T-helper 2 cell treated with Interferon-gamma antibody and Interleukin-4, amounts not matched to agents 5 μg/mL and 100 μg/mL, for 36 hours (primary cell): ENCODE measurements at places on chromosomes 12 and 14.

- no peaks in the 10 kb centered on the region for H3K36me3 ChIP-seq
- H3K4me3 ChIP-seq: no peak overlapping the region
- DNase-seq: no peak
- no peak overlapping the region for H3K27ac ChIP-seq
These were observed 460.3 kb upstream of the LRFN5 start for GRCh38 chr14:41146391-41146790.

GRCh38 chr12:495466-495865 lies 35.7 kb downstream of the B4GALNT3 start:
- H3K4me3 ChIP-seq: no peak overlapping the region
- no peaks in the 10 kb centered on the region for H3K36me3 ChIP-seq
- H3K27me3 ChIP-seq: peaks cover 8% of the 10 kb centered on the region
- H3K4me1 ChIP-seq: peaks cover 10% of the 10 kb centered on the region

DNA sequence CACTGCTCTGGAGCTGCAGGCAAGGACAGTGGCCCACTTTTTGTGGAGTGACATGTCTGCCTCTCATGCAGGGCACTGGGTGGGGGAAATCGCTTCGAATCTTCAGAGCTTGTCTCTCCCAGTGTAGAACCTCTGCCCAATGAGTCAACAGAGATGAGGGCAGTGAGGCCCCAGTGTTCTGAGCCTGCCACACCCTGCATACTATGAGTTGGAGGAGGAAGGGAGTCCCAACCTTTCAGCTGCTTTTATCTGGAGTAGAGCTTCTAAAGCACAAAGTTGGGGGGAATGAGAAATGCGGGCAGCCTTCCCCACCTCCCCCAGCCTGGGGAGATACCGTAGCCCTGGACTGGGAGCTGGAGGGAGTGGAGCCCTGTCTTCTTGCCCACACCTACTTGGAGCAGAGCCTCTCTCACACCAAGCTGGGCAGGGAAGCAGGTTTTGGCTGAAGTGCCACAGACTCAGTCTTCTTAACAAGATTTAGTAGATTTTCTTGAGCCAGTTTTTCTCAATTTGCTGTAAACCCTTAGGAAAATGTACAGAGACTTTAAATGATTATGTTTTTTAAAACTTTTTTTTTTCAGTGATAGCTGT lies 159.1 kb downstream of the ADGRD1 start:
- H3K27ac ChIP-seq: no peak overlapping the region
- no peaks in the 10 kb centered on the region for H3K4me1 ChIP-seq
- no peak for DNase-seq
- H3K4me3 ChIP-seq: no peak overlapping the region
- H3K27me3 ChIP-seq: no peaks in the 10 kb centered on the region
- H3K36me3 ChIP-seq: no peaks in the 10 kb centered on the region

DNA sequence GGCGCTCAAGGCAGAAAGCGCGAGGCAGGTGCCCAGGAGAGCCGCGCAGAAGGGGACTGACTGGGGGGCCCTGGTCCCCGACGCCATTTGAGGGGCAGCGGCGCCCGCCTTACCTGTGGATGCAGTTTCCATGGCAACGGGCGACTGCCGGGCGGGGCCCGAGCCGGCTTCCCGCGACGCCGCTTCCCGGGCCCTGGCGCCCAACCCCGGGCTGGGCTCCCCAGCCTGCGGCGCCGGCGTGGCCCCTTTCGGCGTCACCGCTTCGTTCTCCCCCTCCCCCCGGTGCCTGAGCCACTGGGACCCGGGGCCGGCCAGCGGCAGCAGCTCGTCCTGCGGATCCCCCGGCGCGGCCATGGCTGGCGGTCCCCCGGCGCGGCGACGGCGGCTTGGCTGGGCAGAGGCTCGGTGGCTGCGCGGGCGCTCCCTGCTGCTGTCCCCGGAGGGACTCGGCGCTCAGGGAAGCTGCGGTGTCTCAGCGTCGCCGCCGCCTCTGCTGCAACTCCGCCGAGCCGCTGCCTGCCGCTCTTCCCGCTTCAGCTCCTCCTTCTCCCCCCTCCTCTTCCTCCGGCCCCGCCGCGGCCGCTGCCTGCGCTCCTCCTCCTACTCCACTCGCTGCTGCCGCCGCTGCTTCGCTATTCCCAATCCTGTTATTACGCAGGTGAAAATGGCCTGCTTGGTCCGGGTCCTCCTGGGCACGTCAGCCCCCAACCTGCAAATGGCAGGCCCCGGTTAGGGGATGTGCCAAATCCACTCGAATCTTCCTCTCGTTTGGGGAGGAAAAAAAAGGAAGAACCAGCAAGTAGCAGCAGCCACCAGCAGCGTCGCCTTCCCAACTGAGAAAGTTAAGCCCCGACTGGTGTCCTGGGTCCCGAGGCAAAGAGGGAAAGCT lies at the start of gene RTN1:
Gene RTN1, minus strand, starts transcription at position 500 of the 889 bp plus-strand sequence. Its CDS starts 146 bp downstream, at position 354.
- peak within 1 kb of the TSS; percentile 85 for H3K4me3 ChIP-seq
- peaks cover 5% of the 10 kb centered on the region for H3K4me1 ChIP-seq
- peaks cover 60% of the 10 kb centered on the region for H3K27me3 ChIP-seq
- DNase-seq: peak; percentile 10
- no peaks in the 10 kb centered on the region for H3K36me3 ChIP-seq

GRCh38 chr14:90383731-90384542 lies 12.9 kb upstream of the CALM1 start:
- H3K27me3 ChIP-seq: no peaks in the 10 kb centered on the region
- peak; percentile 52 for DNase-seq

GRCh38 chr14:77424862-77425261 lies 1.5 kb upstream of the NOXRED1 start:
- H3K27me3 ChIP-seq: no peaks in the 10 kb centered on the region
- peaks cover 56% of the 10 kb centered on the region for H3K36me3 ChIP-seq
- no peak overlapping the region for H3K27ac ChIP-seq
- no peaks in the 10 kb centered on the region for H3K4me1 ChIP-seq
- no peak for DNase-seq

GRCh38 chr12:110782094-110782493 lies 39.4 kb upstream of the PPP1CC start:
- H3K4me1 ChIP-seq: peaks cover 29% of the 10 kb centered on the region
- no peaks in the 10 kb centered on the region for H3K27me3 ChIP-seq

DNA sequence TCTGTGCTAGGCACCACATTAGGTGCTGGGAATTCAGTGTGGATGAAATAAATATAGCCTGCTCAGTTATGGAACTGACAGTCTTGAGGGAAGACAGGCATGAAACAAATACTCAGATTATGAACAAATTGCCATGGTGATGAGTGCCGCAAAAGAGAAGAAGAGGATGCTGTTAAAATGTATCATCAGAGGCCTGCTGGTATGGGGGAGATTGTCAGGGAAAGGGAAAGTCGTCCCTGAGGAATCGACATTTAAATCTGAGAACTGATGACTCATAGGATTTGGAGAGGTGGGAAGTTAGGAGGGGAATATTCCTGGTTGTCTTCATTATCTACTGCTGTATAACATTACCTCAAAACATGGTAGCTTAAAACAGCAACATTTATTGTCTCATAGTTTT lies 42.0 kb downstream of the PPP1R36 start:
- H3K4me1 ChIP-seq: no peaks in the 10 kb centered on the region
- no peak overlapping the region for H3K4me3 ChIP-seq
- DNase-seq: no peak
- peaks cover 25% of the 10 kb centered on the region for H3K27me3 ChIP-seq
- no peak overlapping the region for H3K27ac ChIP-seq

GRCh38 chr12:49527361-49528130 lies 11.3 kb upstream of the KCNH3 start:
- no peak for DNase-seq
- H3K27me3 ChIP-seq: no peaks in the 10 kb centered on the region
- H3K4me1 ChIP-seq: no peaks in the 10 kb centered on the region
- peaks cover 9% of the 10 kb centered on the region for H3K36me3 ChIP-seq

GRCh38 chr14:102479107-102479506 lies 30.5 kb downstream of the ANKRD9 start:
- no peak overlapping the region for H3K27ac ChIP-seq
- DNase-seq: no peak
- peaks cover 10% of the 10 kb centered on the region for H3K4me1 ChIP-seq
- H3K27me3 ChIP-seq: no peaks in the 10 kb centered on the region

DNA sequence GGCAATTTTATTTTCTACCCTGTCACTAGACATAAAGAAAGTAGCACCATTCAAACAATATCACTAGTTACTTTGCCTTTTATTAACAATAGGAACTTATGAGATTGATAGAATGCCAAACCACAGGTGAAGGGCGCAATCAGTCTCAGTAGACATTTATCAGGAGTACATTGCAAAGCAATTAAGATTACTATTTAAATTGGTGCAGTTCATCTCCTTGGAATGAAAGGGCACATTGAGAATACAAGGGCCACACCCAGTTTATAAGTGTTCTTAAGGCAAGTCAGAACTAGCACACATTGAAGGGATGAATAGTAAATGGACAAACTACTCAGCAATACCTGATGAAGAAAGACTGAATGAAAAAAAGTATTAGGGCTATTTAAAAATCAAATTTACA lies 601.4 kb downstream of the C12orf50 start:
- no peaks in the 10 kb centered on the region for H3K27me3 ChIP-seq
- H3K4me3 ChIP-seq: no peak overlapping the region
- H3K4me1 ChIP-seq: no peaks in the 10 kb centered on the region
- DNase-seq: no peak
- no peak overlapping the region for H3K27ac ChIP-seq

DNA sequence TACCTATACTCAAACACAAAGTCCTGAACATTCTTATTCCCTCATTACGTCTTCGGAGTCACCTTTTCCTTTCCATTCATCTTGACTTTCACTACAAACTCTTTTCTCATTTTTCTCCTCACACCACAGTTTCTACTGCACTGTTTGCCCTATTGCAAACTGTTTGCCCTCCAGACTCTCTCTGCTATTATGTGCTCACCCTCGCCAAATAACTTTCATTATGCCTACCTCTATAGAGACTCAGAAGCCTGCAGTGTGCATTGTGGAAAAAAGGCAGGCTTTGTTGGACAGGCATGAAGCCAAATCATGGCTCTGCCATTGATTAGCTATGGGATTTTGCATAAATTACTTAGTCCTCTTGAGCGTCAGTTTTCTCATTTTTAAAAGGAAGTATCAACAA lies 246.6 kb upstream of the CCDC196 start:
- H3K36me3 ChIP-seq: no peaks in the 10 kb centered on the region
- H3K4me3 ChIP-seq: no peak overlapping the region
- no peaks in the 10 kb centered on the region for H3K4me1 ChIP-seq
- no peak for DNase-seq
- no peak overlapping the region for H3K27ac ChIP-seq
- H3K27me3 ChIP-seq: peaks cover 3% of the 10 kb centered on the region

DNA sequence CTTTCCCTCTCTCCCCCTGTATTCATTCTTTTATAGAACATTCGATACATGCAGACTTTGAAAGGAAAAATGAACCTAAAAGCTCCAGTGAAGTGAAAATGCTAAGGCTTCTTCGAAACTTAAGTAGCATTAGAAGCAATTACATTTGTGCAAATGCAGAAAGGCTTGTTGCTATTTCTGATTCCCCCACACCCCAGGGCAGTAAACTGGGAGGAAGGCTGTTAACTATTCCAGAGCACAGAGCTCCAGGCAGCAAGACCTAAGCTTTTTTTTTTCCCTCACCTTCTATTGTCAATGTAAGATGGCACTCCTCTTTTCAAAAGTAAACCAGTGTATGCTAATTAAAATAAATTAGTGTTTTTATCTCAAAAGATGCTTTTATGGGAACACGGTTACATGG lies 448.9 kb upstream of the TBX3 start:
- no peaks in the 10 kb centered on the region for H3K4me1 ChIP-seq
- no peaks in the 10 kb centered on the region for H3K27me3 ChIP-seq
- no peak for DNase-seq
- H3K4me3 ChIP-seq: no peak overlapping the region
- no peak overlapping the region for H3K27ac ChIP-seq

GRCh38 chr14:35416108-35416750 lies 11.7 kb upstream of the NFKBIA start:
- H3K4me3 ChIP-seq: peak overlapping the region; percentile 68
- no peaks in the 10 kb centered on the region for H3K27me3 ChIP-seq
- H3K27ac ChIP-seq: peak overlapping the region; percentile 80
- H3K36me3 ChIP-seq: no peaks in the 10 kb centered on the region
- H3K4me1 ChIP-seq: peaks cover 43% of the 10 kb centered on the region
- peak; percentile 89 for DNase-seq

DNA sequence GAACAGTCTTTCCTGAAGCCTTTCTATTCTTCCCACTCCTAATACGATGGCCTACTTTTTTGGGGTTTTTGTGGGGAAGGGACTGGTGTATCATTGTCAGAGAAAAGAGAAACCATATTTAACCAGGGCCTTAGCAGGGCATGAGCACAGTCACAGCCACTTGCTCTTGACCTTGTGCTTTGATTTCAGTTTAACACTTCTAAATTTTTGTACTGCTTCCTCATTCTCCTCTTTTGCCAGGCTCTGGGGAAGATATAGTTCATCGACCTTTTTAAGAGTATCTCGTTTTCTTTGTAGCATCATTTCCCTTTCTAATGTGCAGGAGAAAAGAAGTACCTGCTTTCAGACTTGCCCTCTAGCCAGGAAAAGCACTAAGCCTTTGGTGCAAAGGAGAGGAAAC lies 2.2 kb downstream of the ZBTB1 start:
- peaks cover 2% of the 10 kb centered on the region for H3K27me3 ChIP-seq
- no peak for DNase-seq
- H3K36me3 ChIP-seq: peaks cover 42% of the 10 kb centered on the region
- H3K27ac ChIP-seq: peak overlapping the region; percentile 100
- peak overlapping the region; percentile 94 for H3K4me3 ChIP-seq

GRCh38 chr14:28744126-28744525 lies 22.5 kb upstream of the FOXG1 start:
- H3K4me3 ChIP-seq: no peak overlapping the region
- DNase-seq: no peak

DNA sequence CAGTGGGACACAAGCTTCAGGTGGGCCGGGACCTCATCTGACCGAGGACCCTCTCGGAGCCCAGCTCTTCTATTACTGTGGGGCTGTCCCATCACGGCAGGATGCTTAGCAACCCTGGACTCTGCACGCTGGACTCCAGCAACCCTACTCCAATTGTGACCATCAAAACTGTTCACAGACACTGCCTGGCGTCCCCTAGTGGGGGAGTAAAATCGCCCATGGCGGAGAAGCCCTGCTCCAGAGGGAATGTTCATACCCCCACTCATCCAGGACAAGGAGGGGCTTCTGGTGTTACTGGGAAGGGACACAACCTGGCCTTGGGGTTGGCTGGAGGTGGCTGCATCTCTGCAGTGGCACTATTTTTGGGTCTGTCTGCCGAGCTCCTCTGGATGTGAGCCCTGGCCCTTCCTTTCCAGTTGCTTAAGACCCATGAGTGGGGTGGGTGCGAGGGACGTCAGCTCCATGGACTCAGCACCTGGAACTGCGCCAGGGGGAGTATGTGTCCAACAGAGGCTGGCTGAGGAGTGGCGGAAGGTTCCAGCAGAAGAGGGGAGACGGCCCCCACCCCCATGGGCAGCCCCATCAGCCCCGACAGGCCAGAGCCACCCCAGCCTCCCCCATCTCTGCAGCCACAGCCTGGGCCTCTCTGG lies 103.8 kb downstream of the RFLNA start:
- no peak overlapping the region for H3K27ac ChIP-seq
- no peak for DNase-seq
- H3K4me3 ChIP-seq: no peak overlapping the region
- H3K27me3 ChIP-seq: no peaks in the 10 kb centered on the region

- no peaks in the 10 kb centered on the region for H3K27me3 ChIP-seq
- no peak overlapping the region for H3K27ac ChIP-seq
- no peaks in the 10 kb centered on the region for H3K36me3 ChIP-seq
- no peak overlapping the region for H3K4me3 ChIP-seq
These were observed 646.1 kb downstream of the C12orf50 start for GRCh38 chr12:87382959-87383566.
